ENCODE measurements at places on chromosomes 2 and 18.

GRCh38 chr2:173058097-173058496 is 17.5 kb upstream of the MAP3K20 start:
- DNase-seq, result no peak

DNA sequence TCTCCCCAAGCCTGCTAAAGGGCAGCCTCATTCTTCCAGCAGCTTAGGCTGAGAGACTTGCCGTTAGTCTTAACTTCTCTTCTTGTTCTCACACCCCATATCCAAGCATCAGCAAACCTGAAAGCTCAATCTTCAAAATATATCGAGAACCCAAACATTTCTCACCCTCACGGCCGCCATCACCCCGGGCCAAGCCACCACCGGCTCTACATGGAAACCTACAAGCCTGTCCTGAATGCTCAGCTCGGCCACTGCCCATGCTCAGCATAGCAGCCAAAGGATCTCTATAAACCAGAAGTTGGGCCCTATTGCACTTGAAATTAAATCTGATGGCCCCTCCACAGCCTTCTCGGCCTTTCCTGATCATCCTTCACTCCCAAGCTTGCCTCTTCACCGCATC is 2.1 kb downstream of the HS1BP3 start:
- DNase-seq, result no peak

- DNase-seq, result no peak
Measured at GRCh38 chr2:130845505-130846085, 8.9 kb downstream of the ARHGEF4 start.

- DNase-seq, result no peak
Measured at GRCh38 chr2:172484253-172484652, 56.9 kb downstream of the ITGA6 start.

DNA sequence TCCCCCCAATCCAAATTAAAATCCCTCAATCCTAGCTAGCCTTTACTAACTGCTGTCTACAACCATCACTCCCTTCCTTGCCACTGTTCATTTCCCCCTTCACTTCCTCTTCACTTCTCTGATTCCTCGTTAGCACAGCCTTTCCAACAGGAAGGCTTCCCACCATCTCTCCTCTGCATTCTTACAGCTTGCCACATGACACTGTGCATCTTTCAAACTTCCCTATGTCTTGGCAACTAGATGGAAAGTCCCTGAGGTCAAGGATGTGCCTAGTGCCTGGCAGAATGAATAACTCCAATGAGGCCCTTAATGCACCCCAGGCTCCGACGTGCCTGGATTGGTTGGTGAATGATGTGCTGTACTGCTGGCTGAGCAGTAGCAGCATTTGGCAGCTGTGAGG is 15.2 kb downstream of the SAP130 start:
- no peak for DNase-seq

DNA sequence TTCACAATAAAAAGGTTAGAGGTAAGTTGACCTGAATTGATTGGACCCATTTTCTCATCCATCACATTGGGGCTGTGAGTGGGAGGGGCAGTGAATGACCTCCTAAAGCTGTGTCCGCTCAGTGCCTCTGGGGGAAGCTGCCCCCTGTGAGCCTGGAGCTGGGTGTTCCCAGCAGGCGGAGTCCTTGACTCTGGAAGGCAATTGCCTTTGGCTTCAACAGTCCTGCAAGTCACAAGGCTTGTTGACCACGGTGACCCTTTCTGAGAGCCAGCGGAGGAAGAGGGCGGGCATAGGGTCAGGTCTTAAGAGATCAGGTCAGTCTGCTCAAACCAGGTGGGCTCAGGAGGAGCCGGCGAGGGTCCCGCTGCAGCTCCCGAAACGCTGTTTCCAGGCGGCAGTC is 1.1 kb upstream of the CIDEA start:
- no peak for DNase-seq

Data from cortex of kidney (tissue), 1 donor.